Small intestine (tissue), 16 donors: ENCODE measurements at places on chromosomes 5 and 9.
A peak's percentile ranks its signal among the peaks of the same experiment; 100 is the strongest.

DNA sequence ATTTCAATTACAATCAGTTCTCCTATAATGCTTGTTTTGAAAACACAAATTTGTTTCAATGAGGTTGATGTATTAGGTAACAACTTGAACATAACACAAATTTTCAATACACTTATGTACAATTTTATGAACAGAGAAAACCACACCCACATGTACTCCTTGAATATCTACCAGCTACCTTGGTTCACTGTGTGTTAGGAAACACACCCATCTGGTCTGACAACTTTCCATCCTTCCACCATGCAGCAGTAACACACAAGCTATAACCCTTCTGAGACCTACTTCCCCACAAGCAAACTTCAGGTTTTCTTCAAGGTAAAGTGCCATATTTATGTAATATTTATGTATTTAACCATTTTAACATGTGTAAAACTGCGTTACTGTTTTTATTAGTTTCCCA, 36.4 kb upstream of the UBQLN1 start:
- peak; percentile 1 for DNase-seq

GRCh38 chr5:124065508-124065907, 553.5 kb downstream of the CSNK1G3 start:
- DNase-seq = no peak

GRCh38 chr5:89117124-89117644, 234.2 kb upstream of the MEF2C start:
- DNase-seq = no peak

- DNase-seq = no peak
Observed at GRCh38 chr5:164051745-164052144, 546.3 kb downstream of the MAT2B start.

GRCh38 chr5:91328743-91329142, 54.4 kb downstream of the ARRDC3 start:
- no peak for DNase-seq

- DNase-seq = no peak
Observed at GRCh38 chr9:94611638-94612068, 18.0 kb upstream of the FBP2 start.

DNA sequence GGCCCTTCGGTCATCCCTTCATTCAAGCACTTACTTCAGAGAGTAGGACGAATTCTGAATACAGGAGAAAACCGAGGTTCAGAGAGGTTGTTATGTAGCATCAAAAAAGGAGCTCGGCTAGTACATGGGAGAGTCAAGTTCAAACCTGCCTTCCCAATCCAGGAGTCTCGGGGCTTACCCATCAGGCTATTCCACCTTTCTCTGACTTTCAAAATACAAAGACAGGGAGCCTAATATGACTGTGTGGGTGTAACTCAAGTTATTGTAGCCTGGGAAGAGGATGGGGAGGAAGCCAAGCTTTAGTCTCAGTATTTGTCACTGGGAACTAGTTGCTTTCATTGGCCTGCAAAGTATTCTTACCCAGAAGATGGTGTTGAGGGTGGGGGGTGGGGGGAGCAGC, 274.8 kb upstream of the PANK3 start:
- no peak for DNase-seq

GRCh38 chr5:175825893-175826292, 45.5 kb upstream of the CPLX2 start:
- DNase-seq = no peak

DNA sequence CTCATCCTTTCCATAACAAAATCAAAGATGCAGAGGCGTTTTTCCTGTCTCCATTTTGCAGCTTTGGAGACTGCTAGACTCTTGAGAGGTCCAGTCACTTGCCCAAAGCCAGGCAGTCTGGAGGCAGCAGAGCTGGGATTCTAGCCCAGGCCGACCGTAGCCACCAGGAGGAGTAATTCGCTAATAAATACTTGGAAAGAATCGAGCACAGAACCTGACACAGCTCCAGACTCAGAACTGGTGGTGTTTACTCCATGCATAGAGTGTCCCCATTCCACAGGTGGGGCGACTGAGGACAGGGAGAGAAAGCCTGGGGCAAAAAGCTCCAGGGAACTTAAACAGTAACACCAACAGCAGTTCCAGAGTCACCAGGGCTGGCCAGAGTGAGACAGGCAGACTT, 10.7 kb upstream of the CERCAM start:
- no peak for DNase-seq

DNA sequence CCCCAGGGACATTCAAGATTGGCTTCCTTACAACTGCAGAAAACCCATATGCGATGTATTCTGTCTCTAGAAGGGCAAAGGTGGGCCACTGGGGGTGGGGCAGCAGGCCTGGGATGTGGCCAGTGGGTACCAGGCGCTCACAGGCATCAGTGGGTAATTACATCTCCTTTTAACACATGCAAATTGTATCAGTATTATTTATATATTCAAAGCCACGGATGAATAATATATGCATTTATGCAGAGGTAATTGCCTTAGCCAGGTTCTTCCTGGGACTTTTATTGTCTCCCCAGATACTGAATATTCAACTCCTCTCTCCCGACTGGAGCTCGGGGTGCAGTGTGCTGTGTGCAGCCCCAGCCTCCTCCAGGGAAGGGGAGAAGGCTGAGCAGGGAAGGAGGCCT, 109.4 kb upstream of the MVB12B start:
- DNase-seq = no peak

- peak; percentile 50 for DNase-seq
Observed at GRCh38 chr5:108379722-108380530, 2.0 kb downstream of the FBXL17 start.

GRCh38 chr5:179605026-179605833, 18.2 kb downstream of the HNRNPH1 start:
- DNase-seq = no peak

- DNase-seq = no peak
Observed at GRCh38 chr5:141799507-141800167, 78.6 kb downstream of the PCDH1 start.

DNA sequence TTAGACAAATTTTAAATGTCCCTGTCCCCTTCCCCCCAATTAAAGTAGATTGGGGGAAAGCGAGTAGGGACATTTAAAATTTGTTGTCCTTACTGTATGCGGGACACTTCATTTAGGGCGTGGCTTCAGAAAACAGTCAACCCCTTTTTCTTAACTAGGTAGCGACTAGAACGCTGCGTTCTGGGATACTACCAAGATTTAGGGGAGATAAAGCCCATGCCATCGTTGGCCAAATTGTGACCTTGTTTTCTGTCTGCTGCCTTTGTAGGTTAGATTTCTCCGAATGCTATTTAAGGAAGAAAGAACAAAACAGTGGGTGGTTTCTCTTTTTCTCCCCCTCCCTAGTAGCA, 1.2 kb downstream of the CKS2 start:
- DNase-seq = peak; percentile 61

- DNase-seq = peak; percentile 67
Observed at GRCh38 chr5:134439210-134439654, 27.6 kb upstream of the CDKN2AIPNL start.

GRCh38 chr5:27062451-27062850, 24.1 kb upstream of the CDH9 start:
- DNase-seq = no peak

DNA sequence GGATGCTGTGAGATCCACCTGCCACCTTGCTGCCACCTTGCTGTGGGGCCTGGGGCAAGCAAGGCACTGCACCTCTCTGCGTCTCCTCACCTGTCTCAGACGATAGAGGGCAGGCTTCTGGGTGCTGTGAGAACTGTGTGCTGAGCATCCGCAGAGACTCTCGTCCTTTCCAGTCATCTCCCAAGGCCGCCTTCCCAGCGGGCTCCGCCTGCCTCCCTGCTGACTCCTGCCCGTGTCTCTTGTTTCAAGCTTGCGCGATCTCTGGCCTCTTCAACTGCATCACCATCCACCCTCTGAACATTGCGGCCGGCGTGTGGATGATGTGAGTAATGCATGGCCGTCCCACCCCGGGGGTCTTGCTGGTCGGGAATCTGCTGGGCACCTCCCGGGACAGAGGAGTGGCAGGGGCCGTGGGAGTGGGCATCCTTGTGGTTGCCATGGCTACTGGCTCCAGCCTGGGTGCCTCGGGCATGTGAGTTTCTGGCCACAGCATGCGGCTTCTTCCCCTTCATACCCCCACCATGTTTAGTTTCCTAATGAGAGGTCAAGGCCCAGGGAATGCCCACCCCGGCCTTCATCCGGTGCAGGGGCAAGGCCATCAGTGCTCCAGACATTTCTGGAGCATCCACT, 3.6 kb downstream of the CACFD1 start:
- no peak for DNase-seq

DNA sequence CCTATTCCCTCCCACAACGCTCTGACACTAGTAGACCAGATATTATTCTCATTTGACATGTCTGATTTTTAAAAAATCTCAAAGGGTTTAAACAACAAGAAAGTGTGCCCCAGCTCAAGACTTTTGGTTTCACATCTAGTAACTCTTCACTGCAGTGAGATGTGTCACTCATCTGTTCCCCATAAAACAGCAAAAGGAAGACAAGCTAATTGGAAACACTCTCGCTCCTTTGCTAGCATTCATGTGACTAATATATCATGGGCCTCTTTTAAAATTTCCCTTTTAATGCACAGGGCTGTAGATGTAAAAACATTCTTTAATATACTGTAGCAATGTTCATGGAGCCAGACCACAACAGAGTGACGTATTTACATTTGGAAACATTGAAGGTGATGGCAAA, 372.6 kb downstream of the ZNF608 start:
- no peak for DNase-seq

DNA sequence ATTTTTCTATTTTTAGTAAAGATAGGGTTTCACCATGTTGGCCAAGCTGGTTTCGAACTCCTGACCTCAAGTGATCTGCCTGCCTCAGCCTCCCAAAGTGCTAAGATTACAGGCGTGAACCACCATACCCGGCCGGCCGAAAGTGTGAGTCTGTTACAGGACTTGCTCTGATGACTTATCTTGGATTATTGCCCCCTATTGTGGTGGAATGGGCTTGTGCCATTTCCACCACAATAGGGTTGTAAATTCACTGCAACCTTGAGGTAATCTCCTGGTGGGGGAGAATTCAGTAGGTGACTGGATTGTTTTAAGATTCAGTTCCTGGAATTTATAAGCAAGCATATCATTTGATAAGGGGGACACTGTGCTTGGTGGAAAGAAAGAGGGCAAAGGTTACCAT, 15.0 kb upstream of the HMGCR start:
- peak; percentile 54 for DNase-seq

DNA sequence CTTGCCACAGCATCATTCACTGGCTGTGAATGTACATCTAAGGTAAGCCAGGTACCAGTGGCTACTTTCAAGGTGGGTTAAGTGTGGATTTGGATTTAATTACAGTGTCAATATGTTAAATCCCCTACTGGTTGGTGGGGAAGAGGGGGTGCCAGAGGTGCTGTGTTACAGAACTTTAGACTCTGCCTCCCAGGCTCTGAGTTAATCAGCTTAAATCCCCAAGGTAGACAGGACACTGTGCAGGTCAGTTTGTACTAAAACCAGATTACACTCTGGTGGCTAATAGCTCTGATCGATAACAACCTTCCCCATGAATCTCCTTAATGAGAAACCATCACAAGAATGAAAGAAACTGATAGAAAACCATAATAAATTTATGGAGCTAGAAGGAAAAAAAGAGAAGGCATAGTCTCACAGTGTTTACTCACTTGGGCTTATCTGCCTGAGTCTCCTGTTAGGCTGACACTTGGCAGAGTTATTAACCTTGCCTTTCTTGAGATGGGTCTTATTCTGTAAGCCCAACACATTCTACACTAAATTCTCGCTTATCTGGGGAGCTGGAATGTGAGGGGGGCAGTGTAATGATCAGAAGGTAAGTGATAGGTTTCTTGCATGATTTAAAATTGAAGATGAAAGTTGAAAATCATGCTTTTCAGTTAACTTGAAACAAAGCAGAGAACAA, 106.8 kb downstream of the LMNB1 start:
- DNase-seq = no peak

DNA sequence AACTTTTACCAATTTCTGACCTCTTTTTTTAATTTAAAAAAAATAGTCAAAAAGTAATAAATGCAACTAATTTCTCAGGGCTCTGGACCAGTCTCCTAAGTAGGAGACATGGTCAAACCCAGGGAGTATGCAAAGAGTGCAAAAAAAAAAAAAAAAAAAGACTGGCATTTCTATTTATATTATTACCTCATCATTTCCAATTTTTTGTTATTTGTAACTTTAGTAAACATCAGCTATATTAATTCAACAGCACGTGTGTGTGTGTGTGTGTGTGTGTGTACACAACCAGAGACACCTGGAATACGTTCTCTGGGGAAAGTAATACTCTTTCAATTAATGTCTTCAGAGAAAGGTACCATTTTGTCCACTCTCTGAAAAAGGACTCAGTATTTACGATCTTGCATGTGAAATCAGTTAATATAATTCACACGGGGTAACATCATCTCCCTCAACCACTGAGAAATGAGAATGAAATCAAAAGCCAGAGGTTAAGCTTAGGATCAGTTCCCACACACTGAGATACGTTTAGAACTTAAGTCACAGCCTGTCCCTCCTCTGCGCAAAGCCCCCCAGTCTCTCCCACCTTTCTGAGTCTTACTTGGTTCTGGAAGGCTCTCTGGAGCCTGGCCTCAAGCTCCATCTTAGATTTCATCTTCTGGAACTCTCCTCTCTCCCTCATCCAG, 21.9 kb downstream of the ZNF608 start:
- no peak for DNase-seq

DNA sequence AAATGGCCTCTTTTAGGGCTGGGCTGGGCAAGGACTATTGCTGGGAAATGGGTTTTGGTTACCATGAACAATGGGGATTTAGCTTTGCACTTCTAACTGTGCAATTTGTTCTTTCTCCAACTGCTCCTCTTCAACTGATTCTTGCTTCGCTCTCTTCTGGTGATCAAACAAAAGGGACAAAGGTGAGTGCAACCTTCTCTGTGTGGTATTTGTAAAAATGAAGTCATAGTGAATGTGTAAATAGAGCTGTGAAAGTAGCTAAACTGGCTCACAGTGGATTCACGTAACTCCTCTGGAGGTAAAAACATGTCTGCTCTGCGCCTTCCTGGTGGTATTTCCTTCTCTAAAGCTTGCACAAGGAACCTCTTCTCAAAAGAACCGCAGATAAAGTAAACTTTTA, 20.9 kb upstream of the SPINK14 start:
- DNase-seq = peak; percentile 74

DNA sequence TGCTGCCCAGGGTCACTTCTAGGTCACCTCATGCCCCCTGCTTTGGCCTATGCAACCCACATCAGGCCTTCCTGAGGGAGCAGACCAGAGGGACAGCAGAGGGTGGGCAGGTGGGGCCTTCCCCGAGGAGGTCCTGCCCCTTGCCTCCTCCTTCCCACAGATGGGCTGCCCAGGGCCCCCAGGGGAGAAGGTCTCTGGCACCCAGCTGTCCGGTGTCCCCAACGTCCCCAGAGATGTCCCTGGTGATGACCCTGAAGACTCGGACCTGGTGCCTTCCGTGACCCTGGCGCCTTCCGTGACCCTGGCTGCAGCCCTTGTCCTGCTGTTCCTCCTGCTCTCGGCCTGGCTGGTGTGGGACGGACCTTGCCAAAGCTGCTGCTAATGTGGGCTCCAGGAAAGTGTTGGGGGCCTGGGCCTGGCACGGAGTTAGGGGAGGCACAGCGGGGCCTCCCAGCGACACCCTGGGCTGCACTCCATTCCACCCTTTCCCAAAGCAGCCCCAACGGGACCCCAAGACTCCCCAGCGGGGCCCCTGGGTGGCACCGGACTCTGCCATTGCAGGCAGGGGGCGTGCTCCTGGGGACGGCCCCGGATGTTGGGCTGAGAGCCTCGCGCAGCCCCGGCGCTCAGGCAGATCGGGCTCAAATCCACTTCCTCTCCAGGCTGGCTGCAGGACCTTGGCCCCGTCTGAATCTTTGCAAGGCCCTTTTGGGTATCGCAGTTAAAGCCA, 6.8 kb upstream of the SLC2A6 start:
- DNase-seq = no peak

- no peak for DNase-seq
Observed at GRCh38 chr5:93674866-93675459, 66.4 kb downstream of the POU5F2 start.

- DNase-seq = no peak
Observed at GRCh38 chr5:157865781-157866180, 6.8 kb upstream of the CLINT1 start.
